ENCODE measurements at places on chromosomes 5 and 9. TPM values are rescaled to one million over a fixed set of nuclear protein-coding genes. Genes with fewer than 3 reads are reported as not detected.

The FLT4 gene
- total RNA-seq, result 7.7 TPM

The MARVELD2 gene
- total RNA-seq, result 31.4 TPM

The FOXD4 gene
- not detected for total RNA-seq

DNA sequence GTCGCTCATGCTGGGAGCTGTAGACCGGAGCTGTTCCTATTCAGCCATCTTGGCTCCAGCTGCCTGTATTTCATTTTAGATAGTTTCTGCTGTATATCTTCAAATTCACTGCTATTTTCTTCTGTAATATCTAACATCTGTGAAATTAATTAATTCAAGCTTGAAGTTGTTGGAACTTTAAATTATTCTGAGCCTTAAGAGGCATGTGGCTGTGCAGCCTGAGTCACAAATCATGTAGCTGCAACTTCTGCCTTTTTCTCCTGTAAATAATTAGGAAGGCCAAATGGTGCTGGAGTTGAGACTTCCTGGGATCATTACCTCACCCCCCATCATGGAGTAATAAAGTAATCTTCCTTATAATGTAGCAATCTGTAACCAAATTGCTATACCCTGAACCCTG lies 183.3 kb upstream of the PCSK5 start:
- DNase-seq, result no peak

DNA sequence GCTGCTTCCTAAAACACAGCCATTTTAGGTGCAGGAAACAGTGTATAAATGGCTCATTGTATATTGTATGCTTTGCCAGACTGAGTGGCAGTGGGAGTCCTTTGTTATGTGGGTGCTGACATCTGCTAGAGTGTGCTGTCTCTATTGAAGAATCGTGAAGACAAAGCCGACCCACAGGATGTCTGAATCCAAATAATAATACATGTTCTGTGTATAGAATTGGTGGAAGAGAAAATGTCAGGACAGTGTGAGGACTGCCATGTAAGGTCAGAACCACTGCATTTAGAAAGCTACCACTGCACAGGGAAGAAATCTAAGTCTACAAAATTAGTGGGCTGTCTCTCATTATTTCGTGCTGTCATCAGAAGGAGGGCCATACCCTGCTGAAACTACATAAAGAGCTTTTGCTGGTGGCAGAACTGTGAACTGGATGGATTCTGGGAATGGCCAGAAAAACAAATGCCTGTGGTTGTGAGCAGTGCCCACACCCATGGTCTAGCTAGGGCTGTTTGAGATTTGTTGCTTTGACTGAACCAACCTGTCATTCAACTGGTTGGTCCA lies 2.5 kb downstream of the IL7R start:
- DNase-seq, result no peak

- DNase-seq, result no peak
Observed at GRCh38 chr5:51465165-51465564, 81.9 kb downstream of the ISL1 start.

DNA sequence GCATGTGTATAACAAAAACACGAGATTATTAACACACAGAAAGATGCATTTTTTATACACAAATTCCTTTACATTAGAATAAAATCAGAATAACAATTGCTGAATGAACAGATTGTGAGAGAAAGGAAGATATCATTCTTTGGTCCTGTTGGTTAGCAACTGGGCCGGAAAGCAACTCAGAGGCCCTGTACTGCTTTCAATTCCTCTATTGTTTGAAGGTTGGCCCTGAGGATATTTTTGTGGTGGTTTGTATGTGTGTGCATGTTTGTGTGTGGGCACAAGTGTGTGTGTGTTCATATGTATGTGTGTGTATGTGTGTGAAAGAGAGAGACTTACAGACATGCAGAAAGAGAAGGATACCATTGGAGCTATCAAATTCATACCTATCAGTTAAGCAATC lies 356.8 kb upstream of the DMAC1 start:
- no peak for DNase-seq

GRCh38 chr9:98580956-98581355 lies 127.8 kb downstream of the GABBR2 start:
- no peak for DNase-seq

- no peak for DNase-seq
Observed at GRCh38 chr9:25733336-25733982, 55.2 kb upstream of the TUSC1 start.

GRCh38 chr5:76592692-76593091 lies 30.5 kb downstream of the F2RL2 start:
- no peak for DNase-seq
